CD4-positive, alpha-beta T cell treated with Interferon alpha-2 for 1 hour (primary cell): ENCODE measurements at places on chromosomes 5 and 9.

- DNase-seq, result no peak
Observed at GRCh38 chr5:81759632-81760005, 8.7 kb upstream of the SSBP2 start.

- no peak for DNase-seq
Observed at GRCh38 chr9:1748407-1748806, 266.7 kb upstream of the SMARCA2 start.

DNA sequence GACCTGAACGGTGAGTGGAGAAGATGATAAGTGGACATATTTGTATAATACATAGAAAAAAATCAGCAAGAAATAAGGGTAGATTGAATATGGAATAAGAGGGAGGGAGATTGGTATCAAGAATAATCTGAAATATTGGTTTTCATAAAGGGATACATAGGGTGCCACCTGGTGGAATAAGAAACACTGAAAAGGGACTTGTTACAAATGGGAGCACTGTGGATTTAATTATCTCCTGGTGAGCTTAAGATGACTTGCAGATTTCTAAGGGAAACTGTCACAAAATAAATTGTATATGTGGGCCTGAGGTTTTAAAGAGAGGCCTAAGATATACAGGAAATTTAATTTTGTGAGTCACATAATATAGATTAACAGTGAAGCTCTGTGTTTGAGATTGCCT is 1403.5 kb upstream of the CDH18 start:
- no peak for DNase-seq

GRCh38 chr5:115626445-115626823 is 598 bp upstream of the TMED7 start:
- no peak for DNase-seq

DNA sequence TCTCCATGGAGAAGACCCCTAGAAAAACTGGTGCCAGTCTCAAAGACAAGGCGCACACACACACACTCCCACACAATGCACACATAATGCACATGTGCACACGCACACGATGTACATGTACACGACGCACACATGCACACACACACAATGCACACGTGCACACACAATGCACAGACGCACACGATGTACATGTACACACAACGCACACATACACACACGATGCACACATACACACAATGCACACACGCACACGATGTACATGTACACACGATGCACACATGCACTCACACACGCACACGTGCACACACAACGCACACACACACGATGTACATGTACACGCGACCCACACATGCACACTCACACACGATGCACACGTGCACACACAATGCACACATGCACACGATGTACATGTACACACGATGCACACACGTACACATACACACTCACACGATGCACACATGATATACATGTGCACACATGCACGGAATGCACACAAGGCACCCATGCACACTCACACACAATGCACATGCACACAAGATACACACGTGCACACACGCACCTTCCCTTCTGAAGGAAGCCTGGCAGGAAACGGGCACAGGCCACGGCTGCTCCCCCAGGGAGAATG is 76.5 kb downstream of the VAV2 start:
- DNase-seq, result no peak

DNA sequence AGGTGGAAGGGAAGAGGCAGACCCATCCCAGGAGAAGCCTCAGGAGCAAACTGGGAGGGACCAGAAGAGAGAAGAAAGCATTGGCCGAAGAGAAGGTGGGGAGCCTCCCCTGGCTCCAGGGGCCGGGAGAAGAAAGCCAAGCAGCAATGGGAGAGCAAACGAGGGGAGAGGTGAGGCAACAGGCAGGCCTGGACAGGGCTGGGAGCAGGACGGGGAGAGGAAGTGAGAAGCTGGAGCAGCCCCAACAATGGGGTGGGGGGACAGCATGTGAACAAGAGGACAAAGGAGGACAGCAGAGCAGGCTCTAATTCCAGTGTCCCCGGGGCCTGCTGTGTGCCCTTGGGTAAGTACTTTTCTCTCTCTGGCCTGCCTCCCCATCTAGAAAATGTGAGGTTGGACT is 115.3 kb downstream of the PSD2 start:
- no peak for DNase-seq

- no peak for DNase-seq
Observed at GRCh38 chr9:138104251-138105122, 226.9 kb downstream of the CACNA1B start.

DNA sequence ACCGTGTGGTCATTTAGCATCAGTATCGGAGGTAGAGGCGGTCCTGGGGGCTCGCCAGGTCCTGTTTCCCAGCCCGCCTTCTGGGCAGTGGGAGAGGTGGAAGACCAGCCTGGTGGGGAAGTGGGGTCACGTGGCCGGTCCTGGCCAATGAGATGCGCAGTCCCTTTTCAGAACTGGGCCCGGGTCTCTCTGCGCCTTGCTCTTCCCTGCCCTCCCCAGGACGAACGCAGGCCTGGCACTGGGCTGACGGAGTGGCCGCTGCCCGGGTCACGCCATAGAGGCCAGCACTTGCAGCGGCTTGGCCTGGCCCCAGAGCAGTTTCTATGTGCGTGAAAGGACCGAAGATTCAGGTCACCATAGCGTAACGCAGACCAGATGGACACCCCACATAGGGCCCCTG is 97.6 kb downstream of the OLFM1 start:
- DNase-seq, result no peak

- no peak for DNase-seq
Observed at GRCh38 chr5:170181902-170182301, 50.9 kb upstream of the C5orf58 start.

- no peak for DNase-seq
Observed at GRCh38 chr9:91053824-91054223, 252.2 kb downstream of the SYK start.

- no peak for DNase-seq
Observed at GRCh38 chr9:127781806-127782205, 3.3 kb upstream of the SH2D3C start.

DNA sequence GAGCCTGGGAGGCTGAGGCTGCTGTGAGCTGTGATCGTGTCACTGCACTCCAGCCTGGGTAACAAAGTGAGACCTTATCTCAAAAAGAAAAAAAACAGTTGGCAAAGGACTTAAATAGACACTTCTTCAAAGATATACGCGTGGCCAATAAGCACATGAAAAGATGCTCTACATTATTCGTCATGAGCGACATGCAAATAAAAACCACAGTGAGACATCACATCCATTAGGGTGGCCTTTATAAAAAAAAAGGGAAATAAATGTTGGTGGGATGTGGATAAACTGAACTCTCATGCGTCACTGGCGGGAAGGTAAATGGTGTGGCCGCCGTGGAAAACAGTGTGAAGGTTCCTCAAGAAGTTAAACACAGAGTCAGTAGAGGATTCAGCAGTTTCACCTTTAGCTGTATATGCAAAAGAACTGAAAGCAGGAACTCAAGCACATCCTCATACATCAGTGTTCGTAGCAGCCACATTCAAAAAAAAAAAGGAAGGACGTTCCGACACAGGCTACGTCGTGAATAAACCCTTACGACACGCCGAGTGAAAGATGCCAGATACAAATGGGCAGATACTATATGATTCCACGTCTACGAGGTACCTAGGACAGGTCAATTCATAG is 24.5 kb upstream of the NRARP start:
- peak; percentile 76 for DNase-seq

GRCh38 chr5:158965334-158965733 is 134.4 kb downstream of the EBF1 start:
- DNase-seq, result no peak

GRCh38 chr5:116454417-116454927 is 120.2 kb downstream of the SEMA6A start:
- DNase-seq, result peak; percentile 14

GRCh38 chr5:178965465-178966055 is 24.6 kb downstream of the ZNF454 start:
- DNase-seq, result no peak

DNA sequence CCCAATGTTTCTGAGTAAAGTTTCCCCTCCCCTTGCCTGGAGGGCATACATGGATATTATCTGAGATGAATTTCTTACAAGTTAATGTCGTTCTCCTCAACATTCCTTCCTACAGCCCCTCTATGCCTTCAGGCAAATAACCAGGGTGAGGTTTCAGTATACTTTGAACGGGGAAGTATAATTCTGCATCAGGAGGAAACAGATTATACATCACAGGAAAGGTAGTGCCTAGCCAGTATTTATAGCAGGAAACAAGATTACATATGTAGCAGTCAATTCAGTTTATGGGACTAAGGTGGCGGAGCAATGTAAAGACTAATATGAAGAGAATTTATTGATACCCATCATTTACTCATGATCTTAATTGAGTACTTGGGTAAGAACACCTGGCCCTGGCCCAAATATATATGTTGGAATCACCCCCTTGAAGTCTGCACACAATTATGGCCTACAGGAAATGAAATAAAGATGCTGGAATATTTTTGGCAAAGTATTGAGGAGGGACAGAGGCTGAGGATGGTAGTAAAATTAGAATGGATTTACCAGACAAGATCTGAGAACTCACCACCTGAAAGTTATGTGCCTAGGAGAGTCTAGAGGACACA is 661.1 kb downstream of the PTPRD start:
- no peak for DNase-seq

DNA sequence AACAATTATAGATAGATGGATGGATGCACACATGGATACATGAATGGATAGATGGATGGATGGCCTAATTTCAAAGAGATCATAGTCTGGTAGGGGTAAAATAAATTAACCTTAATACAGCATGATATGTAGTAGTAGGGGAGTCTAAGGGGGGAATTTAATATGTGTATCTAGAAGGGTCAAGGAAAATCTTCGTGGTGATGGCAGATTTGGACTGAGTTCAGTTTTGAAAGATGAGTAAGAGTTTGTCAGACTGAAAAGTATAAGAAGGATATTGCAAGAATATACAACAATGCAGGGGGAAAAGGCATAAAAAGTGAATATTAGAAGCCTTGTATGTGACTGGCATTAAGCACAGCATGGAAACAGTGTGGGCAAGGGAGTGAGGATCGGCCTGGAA is 98.7 kb downstream of the ZNF462 start:
- DNase-seq, result no peak

DNA sequence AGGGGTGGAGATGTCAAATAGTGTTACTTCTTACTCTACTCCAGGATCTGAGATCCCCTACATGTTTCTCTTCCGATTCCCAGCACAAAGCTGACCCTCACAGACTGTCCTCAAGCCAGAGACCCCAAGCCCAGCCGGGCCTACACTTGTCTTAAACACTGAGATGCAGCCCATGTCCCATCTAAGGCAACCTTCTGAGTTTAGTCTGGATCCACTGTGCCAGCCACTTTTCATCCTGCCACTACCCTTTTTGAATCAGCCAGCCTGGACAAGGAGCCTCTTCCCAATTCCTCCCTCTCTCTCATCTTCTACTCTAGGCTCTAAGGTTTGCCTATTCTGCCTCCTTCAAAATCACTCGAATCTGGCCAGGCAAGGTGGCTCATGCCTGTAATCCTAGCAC is 6.2 kb upstream of the MYORG start:
- DNase-seq, result no peak

GRCh38 chr9:87157366-87158031 is 210.2 kb upstream of the GAS1 start:
- DNase-seq, result no peak

DNA sequence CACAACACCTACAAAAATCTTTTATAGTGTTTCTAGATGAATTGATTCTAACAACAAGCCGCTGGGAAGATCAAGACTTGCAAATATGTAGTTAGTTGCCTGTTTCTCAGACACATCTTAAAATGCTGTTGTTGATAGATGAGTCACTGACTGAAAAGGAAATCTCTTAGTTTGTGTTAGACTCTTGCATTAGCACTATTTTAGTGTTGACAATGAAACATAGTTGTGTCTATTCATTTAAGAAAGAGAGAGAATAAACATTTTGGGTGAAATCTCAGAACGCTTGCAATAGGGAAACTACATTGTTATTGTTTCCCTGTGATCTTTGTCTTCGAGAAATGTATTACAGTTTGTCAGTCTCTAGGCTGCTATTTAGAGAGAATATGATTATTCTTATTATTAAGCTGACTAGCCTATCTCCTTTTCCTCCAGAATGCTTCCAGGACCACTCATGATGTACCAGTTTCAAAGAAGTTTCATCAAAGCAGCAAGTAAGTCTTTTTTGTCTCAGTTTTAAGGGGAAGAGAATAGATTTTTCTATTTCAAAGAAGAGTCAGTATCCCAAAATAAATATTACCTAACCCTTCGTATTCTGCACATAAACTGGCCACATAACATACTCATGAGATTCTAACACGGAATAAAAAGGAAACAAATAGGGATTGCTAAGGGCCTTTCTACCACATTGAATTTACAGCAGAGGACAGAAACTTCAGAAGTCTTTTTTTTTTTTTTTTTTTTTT is 285.6 kb downstream of the ARHGAP26 start:
- no peak for DNase-seq

- no peak for DNase-seq
Observed at GRCh38 chr5:13591621-13592020, 352.9 kb downstream of the DNAH5 start.

DNA sequence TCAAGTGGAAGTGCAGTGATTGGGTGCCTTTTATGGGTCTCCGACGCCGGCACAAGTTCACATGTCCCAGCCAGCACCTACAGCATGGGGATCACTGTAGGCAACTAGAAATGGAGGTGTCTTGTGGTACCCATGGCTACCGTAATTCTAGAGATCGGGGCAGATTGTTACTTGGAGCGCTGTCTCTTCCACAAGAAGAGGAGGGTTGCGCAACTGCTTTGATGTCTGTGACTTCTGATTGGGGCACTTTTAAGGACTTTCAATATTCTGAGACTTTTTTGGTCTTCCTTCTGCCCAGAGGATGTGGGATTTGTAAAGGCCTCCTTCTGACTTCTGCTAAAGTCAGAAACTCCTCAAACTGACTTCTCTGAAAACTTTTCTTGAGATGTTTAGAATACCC is 41.9 kb downstream of the GLRX start:
- DNase-seq, result no peak

DNA sequence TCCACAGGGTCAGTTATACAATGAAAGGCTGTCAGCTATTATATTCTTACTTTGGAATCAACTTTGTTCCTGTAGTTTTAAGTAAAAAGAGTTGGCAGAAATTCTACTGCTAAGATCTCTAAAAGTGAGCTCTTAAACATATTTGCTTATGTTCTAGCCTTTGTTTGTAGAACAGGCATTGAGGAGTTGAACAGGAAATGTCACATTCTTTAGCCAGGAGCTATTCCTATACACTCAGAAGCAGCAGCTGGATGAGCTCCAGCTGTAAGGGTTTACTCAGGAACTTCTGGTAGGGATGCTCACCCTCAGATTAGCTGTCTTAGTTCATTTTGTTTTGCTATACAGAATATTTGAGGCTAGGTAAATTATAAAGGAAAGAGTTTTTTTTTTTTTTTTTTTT is 22.4 kb upstream of the SPINK14 start:
- DNase-seq, result no peak

DNA sequence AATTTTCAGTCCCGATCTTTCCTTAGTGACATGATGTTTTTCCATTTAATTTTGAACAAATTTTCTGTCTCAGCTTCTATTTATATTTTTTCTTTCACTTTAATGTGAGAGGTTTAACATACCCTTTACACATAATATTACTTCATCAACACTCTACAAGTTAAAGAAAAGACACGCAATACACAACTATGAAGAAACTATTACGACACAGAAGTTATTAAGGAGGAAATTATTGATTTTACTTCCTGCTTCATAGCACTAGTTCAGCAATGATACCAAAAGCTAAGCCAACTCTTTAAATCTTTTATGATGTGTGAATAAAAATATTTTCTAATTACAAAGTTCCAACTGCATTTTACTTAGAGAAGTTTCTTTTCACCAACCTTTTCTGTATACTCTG is 432.3 kb upstream of the DAB2 start:
- DNase-seq, result no peak

- no peak for DNase-seq
Observed at GRCh38 chr5:45639040-45639439, 57.1 kb downstream of the HCN1 start.
